Activated B cell treated with CpG ODN at 0.5 μM for 24 hours (primary cell): ENCODE measurements at places on chromosomes 16 and 17. TPM values are rescaled to one million over a fixed set of nuclear protein-coding genes. Genes with fewer than 3 reads are reported as not detected.

DNA sequence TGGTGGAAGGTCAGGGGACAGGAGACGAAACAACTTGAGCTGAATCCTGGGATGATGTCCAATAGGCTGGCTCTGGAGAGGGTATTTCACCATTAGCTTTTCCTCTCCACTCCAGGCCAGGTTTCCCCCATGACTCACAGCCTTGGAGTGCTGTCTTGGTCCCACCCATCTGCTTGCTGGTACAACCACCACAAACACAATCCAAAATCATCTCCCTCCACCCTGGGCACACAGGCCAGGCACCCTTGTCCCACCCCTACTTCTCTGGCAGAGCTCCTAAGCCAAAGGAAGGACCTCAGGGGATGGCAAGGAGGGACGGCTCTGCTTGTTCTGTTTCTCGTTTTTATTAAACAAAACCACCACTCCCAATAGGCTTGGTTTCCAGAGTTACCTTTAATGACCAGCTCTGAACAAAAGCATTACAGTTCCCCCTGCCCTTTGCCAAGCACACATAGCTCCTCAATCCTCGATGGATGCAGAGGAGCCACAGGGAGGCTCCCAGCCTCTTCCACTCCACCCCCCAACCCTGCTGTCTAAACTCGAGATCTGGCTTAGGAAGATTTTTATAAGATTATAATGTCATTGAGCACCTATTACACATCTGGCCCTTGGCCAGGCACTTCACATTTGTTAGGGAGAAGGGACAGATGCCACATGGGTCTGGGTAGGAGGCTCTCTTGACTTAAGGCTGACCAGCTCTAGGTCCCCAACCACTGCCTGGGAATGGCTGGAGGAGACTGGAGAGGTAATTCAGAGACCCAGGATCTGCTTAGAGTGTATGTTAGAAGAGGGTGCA, 13.3 kb downstream of the CAVIN1 start:
- no peak overlapping the region for H3K4me3 ChIP-seq
- no peak overlapping the region for H3K27ac ChIP-seq
- H3K27me3 ChIP-seq, result no peaks in the 10 kb centered on the region
- DNase-seq, result no peak
- peaks cover 19% of the 10 kb centered on the region for H3K4me1 ChIP-seq

GRCh38 chr17:44798356-44798755, 31.7 kb downstream of the GJC1 start:
- no peak overlapping the region for H3K27ac ChIP-seq
- H3K4me1 ChIP-seq, result no peaks in the 10 kb centered on the region
- H3K36me3 ChIP-seq, result no peaks in the 10 kb centered on the region
- no peak for DNase-seq

DNA sequence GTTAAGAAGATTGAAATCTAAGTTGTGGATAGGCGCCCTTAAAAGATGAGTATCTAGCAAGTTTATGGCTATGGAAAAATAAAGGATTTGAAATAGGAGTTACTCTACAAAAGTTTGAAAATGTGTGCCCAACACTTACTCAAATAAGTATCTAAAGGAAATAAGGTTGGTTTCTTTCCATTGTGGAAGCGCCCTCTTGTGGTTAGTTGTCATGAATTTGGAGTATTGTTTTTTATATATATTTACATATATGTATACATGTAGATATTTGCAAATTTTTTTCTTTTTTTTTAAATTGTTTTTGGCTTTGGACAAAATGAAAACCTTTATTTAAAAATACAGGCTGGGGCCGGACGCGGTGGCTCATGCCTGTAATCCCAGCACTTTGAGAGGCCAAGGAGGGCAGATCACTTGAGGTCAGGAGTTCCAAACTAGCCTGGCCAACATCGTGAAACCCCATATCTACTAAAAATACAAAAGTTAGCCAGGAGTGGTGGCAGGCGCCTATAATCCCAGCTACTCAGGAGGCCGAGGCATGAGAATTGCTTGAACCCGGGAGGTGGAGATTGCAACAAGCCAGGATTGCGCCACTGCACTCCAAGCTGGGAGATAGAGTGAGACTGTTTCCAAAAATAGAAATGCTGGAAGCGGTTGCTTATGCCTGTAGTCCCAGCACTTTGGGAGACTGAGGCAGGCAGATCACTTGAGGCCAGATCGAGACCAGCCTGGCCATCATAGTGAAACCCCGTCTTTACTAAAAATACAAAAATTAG, 24.0 kb upstream of the VPS4A start:
- no peaks in the 10 kb centered on the region for H3K4me1 ChIP-seq
- no peak overlapping the region for H3K27ac ChIP-seq
- no peak overlapping the region for H3K4me3 ChIP-seq
- no peaks in the 10 kb centered on the region for H3K36me3 ChIP-seq
- no peak for DNase-seq

SLC12A3 gene
- total RNA-seq, result 3.8 and 5.0 TPM in 2 replicates

GRCh38 chr16:69613378-69614154, 47.8 kb downstream of the NFAT5 start:
- H3K4me1 ChIP-seq, result peaks cover 36% of the 10 kb centered on the region
- H3K27ac ChIP-seq, result peak overlapping the region; percentile 55
- DNase-seq, result no peak
- peaks cover 29% of the 10 kb centered on the region for H3K36me3 ChIP-seq
- H3K4me3 ChIP-seq, result no peak overlapping the region

MMP28 gene
- total RNA-seq, result 0.59 TPM in 1 of 2 replicates, not detected in the other

POLR3K gene
- 26.5 and 30.6 TPM in 2 replicates for total RNA-seq

DNA sequence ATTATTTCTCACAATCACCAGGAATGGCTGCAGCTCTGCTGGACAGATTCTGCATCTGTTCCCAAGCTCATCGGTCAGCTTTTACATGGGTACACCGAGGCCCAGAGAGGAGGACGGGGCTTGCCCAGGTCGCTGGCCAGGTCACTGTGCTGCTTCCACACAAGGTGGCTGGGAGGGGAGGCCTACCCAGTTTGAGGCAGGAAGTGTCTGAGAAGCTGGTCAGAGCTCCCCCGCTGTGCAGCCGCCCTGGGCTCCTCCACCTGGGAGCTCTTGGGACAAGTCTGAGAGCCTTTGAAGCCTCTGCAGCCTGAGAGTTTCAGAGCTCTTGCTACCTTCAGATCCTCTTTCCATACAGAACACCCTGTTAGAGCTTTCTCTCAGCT, 143.3 kb downstream of the CLEC16A start:
- no peaks in the 10 kb centered on the region for H3K27me3 ChIP-seq
- no peak overlapping the region for H3K4me3 ChIP-seq
- H3K27ac ChIP-seq, result peak overlapping the region; percentile 63
- H3K36me3 ChIP-seq, result peaks cover 42% of the 10 kb centered on the region

DNA sequence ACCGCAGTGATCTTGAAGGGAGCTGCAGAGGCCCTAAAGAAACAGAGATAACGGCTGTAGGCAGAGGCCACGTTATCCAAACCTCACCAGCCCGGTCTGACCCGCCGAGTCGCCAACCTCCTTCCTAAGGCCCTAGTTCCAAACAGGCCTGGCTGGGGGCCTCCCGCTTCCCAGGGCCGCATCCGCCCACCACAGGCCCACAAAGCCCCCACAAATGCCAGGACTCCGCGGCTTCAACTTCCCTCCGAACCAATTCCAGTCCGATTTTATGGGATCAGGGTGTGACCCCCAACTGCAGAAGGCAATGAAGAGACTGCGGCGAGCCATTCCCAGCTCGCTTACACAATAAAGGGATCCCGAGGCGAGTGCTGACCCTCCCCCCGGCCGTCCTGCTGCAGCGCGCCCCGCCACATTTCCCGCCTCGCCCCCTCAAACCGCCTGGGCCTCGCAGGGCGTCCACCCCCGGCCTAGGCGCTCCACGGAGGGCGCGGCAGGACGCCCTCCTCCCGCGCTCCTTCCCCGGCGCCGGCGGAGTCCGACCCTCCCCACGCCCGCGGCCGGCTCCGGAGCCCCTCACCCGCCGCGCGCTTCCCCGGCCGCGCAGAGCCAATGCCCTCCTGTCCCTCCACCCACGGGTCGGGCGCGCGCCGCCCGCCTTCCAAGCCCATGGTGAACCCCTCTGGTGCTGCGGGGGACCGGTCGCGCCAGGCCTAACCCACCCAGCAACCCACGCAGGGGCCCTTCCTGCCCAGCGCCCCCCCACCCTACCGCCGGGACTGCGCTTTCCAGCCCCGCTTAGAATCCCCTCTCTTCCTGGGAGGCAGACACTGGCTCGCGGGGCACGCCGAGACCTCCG, 926 bp downstream of the MYH10 start:
- peaks cover 38% of the 10 kb centered on the region for H3K27me3 ChIP-seq
- no peaks in the 10 kb centered on the region for H3K36me3 ChIP-seq
- peaks cover 19% of the 10 kb centered on the region for H3K4me1 ChIP-seq
- H3K27ac ChIP-seq, result peak overlapping the region; percentile 61

- H3K27ac ChIP-seq, result no peak overlapping the region
- no peak overlapping the region for H3K4me3 ChIP-seq
- H3K27me3 ChIP-seq, result no peaks in the 10 kb centered on the region
- H3K4me1 ChIP-seq, result peaks cover 4% of the 10 kb centered on the region
- no peak for DNase-seq
These were observed 8.1 kb upstream of the CAPN15 start for GRCh38 chr16:519425-519824.
